ENCODE measurements at places on chromosomes 2 and 18.

GRCh38 chr2:48707466-48707865, 48.1 kb downstream of the LHCGR start:
- no peak for DNase-seq

DNA sequence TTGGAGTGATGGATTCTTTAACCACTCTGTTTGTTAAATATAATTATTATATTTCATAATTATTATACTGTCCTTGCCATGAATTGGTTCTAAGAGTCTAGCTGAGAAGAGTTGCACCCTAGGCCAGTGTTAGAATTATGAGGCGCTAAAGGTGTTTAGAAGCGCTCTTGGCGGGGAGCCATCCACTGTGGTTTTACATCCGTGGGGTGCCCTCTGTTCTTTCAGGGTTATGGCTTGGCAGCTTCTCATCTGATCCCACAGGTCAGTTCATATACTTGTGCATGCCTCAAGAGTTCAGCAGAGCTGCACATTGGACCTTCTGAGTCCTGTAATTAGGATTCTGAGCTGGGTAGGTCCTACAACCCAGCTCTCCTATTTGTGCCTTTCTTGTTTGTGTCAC, 9.1 kb downstream of the ASAP2 start:
- no peak for DNase-seq

- DNase-seq, result no peak
These were observed 216.1 kb downstream of the KCNJ3 start for GRCh38 chr2:154914561-154914960.

DNA sequence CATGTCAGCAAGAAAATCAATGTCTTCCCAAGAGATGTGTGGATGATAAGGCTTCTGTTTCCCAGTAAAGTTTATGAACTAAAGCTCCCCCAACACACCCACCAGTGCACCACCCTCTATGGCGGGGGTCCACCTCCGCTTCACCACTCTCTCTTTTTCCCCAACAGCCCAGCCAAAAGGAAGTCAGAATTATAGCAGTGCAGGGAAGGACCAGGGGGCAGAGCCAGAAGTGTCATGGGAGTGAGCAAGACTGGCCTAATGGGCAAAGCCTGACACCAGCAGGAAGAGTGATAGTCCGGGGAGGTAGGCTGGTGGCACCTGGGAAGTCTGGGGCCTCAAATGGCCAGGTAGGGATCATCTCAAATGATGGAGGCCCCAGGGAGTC, 167.7 kb downstream of the ZFP36L2 start:
- no peak for DNase-seq

- DNase-seq, result no peak
These were observed 13.7 kb upstream of the FOSL2 start for GRCh38 chr2:28378679-28379584.

DNA sequence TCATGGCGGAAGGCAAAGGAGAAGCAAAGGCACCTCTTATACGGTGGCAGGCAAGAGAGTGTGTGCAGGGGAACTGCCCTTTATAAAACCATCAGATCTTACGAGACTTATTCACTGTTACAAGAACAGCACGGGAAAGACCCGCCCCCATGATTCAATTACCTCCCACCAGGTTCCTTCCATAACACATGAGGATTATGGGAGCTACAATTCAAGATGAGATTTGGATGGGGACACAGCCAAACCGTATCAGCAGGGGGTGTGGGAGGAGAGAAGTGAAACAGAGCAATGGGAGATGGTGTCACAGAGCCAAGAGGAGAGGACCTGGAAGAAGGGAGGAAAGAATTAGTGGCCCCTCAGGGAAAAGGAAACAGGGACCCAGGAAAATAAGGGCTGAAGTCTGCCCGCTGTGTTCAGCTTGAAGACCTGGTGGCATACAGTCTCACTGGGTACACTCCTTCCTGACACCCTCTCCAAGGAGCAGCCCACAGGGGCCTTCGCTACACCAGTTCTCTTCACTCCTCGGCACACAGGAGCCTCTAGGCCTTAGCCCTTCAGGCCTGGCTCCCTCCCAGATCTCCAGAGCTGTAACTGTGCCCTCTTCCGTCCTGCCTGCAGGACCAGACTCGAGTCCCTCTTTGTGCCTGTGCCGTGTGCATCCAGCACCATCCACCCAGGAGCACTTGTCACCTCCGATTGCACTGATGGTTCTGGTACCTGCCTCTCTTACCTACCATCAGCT, 262.1 kb downstream of the EIPR1 start:
- DNase-seq, result no peak

GRCh38 chr2:23801396-23801795, 125.5 kb downstream of the ATAD2B start:
- no peak for DNase-seq

DNA sequence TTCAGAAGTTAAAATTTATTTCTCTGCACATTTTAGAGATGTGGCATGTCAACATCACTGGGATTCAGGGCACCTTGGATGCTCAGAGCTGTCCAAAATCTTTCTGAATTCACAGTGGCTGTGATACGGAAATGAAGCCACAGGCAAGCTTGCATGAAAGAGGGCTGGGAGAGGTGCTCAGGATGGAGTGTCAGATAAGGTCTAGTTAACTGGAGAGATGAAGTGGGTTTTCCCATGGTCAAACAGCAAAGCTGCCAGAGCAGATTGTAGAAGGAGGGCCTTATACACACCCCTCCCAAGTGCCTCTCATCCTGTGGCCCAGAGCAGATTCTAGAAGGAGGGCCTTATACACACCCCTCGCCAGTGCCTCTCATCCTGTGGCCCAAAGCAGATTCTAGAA, 286.8 kb upstream of the PXDN start:
- DNase-seq, result no peak

DNA sequence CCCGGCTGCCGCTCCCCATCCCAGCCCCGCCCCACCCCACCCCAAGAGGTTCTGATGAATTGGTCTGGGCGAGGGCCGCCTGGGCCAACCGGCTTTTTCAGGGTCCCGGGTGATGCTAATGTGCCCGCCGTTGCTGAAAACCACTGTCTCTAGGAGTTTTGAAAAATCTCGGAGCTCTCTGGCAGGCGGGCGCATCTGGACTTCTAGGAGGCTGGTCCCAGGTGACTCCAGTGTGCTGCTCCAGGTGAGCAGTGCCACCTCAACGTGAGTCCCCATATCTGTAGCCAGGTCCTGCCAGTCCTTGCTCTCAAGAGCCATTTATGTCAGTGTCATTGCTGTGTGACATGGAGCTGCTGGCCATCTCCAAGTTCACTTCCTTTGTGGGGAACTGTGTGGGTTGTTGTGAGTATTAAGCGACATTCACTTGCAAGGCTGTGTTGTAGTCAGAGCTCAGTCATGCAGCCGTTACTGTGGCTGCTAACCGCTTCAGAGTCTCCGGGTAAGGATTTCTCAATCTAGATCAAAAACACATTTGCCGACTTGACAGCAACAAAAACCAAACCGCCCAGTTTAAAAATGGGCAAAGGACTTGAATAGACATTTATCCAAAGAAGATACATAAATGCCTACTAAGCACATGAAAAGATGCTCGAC, at the start of gene RFX8:
TSS of gene RFX8 (minus strand) at position 382 of the 654 bp plus-strand sequence. CDS start 8,264 bp downstream, outside the sequence.
- DNase-seq, result no peak

DNA sequence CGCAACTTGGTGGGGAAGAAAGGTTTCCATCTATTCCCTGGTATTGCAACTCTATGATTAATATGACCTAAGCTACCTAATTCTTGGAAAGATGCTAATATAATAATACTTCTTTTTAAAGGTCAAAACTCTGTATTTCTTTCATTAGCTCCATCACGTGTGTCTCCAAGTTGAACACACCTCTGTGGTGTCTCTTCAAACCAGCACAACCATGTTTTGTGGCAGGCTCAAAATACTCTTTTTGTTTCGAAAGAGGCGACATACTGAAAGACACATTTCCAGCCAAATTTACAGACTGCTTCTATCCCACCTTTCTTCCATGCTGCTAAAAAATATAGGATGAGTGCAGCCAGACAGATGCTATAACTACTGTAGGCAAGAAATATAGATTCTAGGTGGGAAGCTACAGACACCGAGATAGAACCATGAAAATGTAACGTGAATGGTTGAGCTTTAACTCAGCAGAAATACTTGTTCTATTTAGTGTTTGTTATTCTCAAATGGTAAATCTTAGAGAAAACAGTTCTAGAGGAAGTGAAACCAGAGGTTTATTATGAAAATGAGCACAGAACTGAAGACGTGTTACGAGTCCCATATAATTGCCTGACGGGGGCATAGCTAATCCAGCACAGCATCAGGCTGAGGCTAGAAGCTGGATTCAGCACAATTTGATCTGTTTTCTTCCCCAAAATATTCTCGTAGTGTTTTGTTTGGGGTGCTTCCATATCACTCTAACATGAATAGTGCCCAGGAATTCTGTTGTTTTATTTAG, 991.5 kb upstream of the FANCL start:
- no peak for DNase-seq

GRCh38 chr2:101362316-101362715, 25.0 kb downstream of the CREG2 start:
- no peak for DNase-seq

- no peak for DNase-seq
These were observed 203.5 kb downstream of the SEPTIN10 start for GRCh38 chr2:109410039-109410815.

GRCh38 chr2:236856848-236857235, 228.8 kb upstream of the COPS8 start:
- DNase-seq, result no peak

DNA sequence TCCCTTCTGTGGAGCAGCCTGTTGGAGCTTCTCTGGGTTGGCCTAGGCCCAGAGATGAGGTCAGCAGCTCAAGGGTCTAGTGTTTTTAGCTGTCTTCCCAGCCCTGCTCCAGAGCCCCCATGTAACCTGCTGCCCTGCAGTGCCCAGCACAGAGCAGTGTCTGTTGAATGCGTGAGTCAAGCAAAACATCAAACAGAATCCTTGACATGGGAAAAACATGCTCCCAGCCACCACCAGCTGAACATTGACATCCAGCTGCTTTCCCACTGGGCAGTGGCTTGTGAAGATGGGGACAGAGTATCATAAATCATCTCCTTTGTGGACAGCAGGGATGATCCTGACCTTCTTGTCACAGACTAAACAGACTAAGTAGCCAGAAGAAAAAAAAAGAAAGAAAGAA, 22.6 kb downstream of the IMPA2 start:
- no peak for DNase-seq

DNA sequence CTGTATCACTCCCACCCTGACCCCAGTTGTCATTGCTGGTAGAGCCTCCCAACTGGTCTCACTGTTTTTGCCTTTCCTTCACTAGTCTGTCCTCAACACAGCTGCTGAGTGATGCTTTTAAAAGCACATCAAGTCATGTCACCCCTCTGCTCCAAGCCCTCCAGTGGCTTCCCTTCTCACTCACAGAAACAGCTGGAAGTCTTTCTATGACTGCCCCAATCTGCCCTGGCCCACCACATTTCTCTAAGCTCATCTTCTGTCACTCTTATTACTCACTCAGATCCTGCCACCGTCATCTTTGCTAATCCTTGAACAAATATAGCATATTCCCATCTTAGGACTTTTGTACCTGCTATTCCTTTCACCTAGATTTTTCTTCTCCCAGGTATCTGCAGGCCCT, 242.6 kb upstream of the RBBP8 start:
- DNase-seq, result no peak

DNA sequence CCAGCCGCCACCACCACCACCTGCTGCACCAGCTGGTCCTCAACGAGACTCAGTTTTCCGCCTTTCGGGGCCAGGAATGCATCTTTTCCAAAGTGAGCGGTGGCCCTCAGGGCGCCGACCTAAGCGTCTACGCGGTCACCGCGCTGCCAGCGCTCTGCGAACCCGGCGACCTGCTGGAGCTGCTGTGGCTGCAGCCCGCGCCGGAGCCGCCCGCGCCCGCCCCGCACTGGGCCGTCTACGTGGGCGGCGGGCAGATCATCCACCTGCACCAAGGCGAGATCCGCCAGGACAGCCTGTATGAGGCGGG, 1.6 kb downstream of the LRATD1 start:
- no peak for DNase-seq

DNA sequence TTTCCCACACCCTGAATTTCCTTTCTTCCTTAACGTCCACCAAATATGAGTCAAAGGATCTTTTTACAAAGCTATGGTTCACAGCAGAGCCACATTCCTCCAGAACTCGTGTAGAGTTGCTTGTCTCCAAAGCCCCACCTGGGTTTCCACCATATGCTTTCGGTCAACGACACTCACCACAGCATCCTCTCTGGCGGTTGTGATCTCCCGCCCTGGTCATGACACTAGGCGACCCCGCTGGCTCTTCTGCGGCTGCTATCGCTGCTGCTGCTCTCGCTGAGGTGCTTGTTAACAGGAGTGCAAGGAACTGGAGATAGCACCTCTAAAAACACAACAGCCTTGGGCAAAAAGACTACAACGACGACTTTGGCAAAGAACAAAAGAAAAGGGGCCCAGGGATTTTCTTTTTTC, 340 bp downstream of the SLC40A1 start:
- no peak for DNase-seq

DNA sequence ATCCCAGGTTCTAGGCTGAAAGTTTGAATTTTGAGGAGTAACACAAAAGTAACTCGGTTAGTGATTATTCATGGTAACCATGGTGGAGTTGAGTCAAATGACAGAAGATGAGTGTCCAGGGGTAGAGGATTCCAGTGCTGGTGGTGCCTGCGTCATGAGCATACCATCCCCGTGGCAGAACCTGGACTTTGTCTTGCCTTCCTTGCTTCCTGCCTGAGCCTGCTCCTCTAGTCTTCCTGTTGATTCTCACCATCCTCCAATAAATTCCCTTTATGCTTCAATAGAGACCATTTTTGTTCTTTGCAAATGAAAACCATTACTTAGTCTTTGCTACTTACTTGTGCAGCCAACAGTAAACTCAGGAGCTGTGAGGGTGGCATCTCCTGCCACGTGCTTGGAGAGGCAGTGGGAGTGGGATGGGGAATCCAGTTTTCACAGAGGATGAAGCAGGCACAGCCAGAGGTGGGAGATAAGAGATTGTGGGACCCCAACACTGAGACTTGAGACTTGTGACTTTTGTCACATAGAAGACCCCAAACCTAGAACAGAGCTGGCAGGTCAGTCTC, 4.1 kb upstream of the YES1 start:
- DNase-seq, result no peak

DNA sequence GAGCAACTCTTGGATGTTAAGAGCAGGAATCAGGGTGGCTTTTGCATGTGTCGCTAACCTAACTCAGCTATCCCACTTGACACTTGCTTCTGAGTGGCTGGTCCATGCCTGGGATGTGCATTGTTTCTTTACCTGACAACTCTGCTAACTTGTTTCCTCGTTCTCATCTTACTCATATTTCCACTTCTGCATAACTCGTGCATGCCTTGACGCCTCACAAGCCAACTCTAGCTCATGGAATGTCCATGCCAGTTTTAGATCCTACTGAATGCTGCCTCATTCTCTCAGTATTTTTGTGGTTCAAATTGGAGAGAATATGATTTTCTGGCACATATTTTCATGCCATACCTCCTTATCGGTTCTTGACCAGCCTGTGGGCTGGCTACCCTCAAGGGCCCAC, 52.5 kb downstream of the CDCA7 start:
- no peak for DNase-seq

GRCh38 chr18:11366410-11366809, 217.0 kb upstream of the PIEZO2 start:
- DNase-seq, result no peak

- no peak for DNase-seq
These were observed 818.4 kb upstream of the CDH2 start for GRCh38 chr18:28995319-28995718.

All from cortex of kidney (tissue), 1 donor.